ENCODE measurements at places on chromosomes 1 and 21. TPM values are rescaled to one million over a fixed set of nuclear protein-coding genes. Genes with fewer than 3 reads are reported as not detected.

Gene ABCA4
- 0.02 TPM for total RNA-seq

Gene PALMD
- 1.4 TPM for total RNA-seq

Gene KCNK1
- total RNA-seq = 48.0 TPM

Gene CBS
- total RNA-seq = 14.7 TPM

Gene HMGCS2
- total RNA-seq = 271 TPM

Gene WNT2B
- total RNA-seq = 5.9 TPM

Gene FCAMR
- total RNA-seq = 4.5 TPM

Gene NPHS2
- not detected for total RNA-seq

Gene CD101
- 1.9 TPM for total RNA-seq

Gene EPB41
- 74.0 TPM for total RNA-seq

Gene PRDM16
- 0.79 TPM for total RNA-seq

Gene LCE1D
- not detected for total RNA-seq

Gene CLCNKA
- total RNA-seq = not detected

Gene LENEP
- not detected for total RNA-seq

Gene CELA3A
- 25.0 TPM for total RNA-seq

Gene GSTM5
- 2.0 TPM for total RNA-seq

Gene UMODL1
- 0.35 TPM for total RNA-seq

Gene LCE1F
- not detected for total RNA-seq

Gene PCSK9
- total RNA-seq = 48.9 TPM

Gene CLCA4
- 194 TPM for total RNA-seq

Gene SLAMF7
- 4.9 TPM for total RNA-seq

Gene FMO3
- 0.42 TPM for total RNA-seq

Gene LMNA
- 414 TPM for total RNA-seq

Gene FMN2
- 3.0 TPM for total RNA-seq

Gene RNU1-1
- 2,517 TPM for total RNA-seq

Gene STRIP1
- total RNA-seq = 27.9 TPM

Gene TRAF3IP3
- 2.0 TPM for total RNA-seq

Gene S100A11
- 194 TPM for total RNA-seq

Gene TNFRSF18
- total RNA-seq = 0.61 TPM

Gene PLD5
- 0.27 TPM for total RNA-seq

Gene PSEN2
- 18.1 TPM for total RNA-seq
